Activated CD8-positive, alpha-beta memory T cell treated with anti-CD3 and anti-CD28 coated beads, Interleukin-2, amount 10 ng/mL, durations not matched to agents 7 days and 5 days (primary cell): ENCODE measurements at places on chromosomes 1 and 21. TPM values are rescaled to one million over a fixed set of nuclear protein-coding genes. Genes with fewer than 3 reads are reported as not detected.

- DNase-seq = no peak
Observed at GRCh38 chr1:246435421-246436041, 71.5 kb downstream of the SMYD3 start.

GRCh38 chr1:184606786-184607185, 147.9 kb downstream of the EDEM3 start:
- no peak for DNase-seq

- DNase-seq = no peak
Observed at GRCh38 chr1:6118415-6118814, 61.7 kb downstream of the CHD5 start.

- no peak for DNase-seq
Observed at GRCh38 chr1:203867802-203868201, 6.4 kb downstream of the SNRPE start.

CFHR2 gene
- not detected for total RNA-seq

DNA sequence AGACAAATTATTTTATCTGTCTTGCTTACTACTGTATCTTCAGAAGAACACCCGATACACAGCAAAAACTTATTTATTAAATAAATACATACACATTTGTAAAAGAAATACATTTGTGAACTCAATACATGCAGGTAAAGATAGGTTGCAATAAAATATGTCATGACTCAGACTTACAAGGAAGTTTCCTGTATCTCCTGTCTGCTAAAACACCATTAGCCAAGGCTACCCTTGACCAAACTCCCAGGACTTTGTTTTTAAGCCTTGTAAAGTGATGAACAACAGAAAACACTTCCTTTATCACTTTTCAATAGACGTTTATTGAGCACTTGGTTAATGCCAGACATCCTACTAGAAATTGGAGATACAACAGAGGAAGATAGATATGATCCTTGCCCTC, 56.5 kb upstream of the HSD17B7 start:
- no peak for DNase-seq

DNA sequence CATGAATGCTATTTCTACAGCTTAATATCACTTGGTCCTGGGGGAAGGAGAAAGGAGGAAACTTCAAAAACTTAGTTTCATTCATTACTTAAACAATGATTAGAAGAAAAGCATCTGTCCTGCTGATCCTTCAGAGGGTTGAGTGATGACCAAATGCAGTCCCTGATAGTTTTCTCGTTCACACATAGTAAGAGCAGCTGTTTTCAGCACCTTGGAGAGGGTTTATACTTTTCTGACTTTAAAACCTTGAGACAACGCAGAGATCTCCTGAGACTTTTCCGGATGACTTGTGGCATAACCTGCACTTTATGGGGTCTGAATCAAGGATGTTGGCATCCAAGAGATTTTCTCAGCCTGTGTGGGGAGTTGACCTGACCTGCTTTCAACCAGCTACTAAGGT, 94.0 kb upstream of the KCND3 start:
- no peak for DNase-seq

GRCh38 chr21:38205940-38206339, 50.9 kb upstream of the KCNJ15 start:
- no peak for DNase-seq

DNA sequence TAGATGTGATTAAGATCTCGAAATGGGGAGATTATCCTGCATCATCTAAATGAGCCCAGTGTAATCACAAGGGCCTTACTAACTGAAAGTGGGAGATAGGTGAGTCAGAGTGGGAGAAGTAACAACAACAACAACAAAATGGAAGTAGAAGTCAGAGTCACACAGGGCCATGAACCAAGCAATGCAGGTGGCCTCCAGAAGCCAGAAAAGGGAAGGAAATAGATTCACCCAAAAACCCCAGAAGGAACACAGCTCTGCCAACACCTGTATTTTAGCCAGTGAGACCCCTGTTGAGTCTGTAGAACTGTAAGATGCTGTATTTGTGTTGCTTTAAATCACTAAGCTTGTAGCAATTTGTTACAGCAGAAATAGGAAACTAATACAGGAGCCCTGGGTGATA, 4.1 kb downstream of the TAGLN2 start:
- DNase-seq = no peak

DNA sequence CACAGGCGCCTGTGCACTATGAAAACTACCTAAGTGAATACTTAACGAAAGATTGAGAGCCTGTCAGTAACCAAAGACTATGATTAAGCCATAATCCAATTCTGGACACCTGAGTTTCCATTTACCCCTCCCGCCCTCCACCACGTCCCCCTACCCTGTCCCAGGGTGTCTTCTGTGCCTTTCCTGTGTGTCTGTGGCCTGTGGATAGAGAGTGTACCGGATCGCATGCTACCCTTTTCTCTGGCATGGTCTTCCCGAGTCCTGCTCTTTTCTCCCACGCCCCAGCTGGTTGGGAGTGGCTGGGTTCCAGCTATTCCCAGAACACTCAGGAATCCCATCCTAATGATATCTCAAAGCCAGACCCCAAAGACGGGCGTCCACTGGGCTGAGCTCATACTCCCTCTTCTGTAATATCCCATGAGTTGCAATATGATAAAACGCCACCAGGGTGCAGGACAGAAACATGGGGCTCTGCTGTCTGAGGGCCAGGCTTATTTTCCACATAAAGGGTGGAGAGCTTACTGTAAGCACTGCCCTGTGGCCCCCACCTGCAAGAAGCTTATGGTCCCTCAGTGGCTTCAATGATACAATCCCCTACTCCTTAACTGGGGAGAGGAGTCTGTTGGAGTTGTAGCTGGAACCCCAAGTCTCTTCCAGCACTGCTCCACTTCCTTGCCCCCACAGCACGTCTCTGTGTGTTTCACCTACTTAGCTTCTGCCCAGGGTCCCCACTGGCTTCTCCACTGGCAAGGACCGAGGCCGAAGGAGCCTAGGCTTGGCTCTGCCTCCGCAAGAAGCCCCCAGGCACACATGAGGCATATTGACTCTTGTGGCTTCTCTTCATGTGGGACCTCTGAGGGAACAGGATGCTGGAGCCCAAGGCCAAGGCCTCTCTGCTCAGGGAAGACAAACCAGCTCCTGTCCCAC, 17.6 kb upstream of the ALX3 start:
- DNase-seq = peak; percentile 67

DNA sequence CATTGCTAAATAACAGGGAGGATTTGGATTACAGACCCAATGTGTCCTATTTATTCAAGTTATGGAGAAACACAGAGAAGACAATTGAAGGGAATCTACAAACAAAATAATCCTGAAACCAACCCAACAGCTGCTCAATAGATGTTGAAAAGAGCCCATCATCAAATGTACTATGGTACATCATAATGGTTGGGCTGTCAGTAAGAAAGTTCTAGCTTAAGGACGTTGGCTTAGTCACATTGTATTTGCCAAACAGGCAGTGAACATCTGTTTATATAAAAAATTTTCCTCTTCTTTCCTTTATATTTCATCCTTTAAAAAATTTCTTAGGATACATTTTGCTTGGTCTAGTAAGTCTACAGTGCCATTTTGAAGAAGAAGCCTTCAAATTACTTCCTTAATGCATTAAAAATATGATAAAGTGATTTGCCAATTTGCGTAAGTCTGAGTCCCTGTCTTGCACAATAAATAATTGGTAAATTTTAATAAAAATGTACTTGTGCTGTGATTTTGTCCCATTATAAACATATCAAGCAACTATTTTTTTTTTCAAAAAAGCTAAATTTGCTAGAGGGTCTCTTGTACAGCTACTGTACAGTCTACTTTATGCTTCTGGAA, 14.4 kb downstream of the MAP3K7CL start:
- no peak for DNase-seq

DNALI1 gene
- total RNA-seq = 0.30 TPM

GRCh38 chr1:151936653-151937052, 27.3 kb upstream of the THEM4 start:
- no peak for DNase-seq

- DNase-seq = no peak
Observed at GRCh38 chr21:35900539-35900938, 159.8 kb downstream of the SETD4 start.

GRCh38 chr1:111725192-111725591, 14.0 kb downstream of the INKA2 start:
- peak; percentile 30 for DNase-seq

- no peak for DNase-seq
Observed at GRCh38 chr1:103058391-103058790, 49.9 kb downstream of the COL11A1 start.

GRCh38 chr21:33478935-33479678, 667 bp downstream of the TMEM50B start:
- peak; percentile 64 for DNase-seq

GRCh38 chr1:160236806-160237205, 25.5 kb downstream of the DCAF8 start:
- DNase-seq = no peak

NEK2 gene
- 42.5 TPM for total RNA-seq

- no peak for DNase-seq
Observed at GRCh38 chr1:54716299-54717047, 812 bp downstream of the TTC4 start.

GRCh38 chr21:38804789-38805327, 871 bp upstream of the ETS2 start:
- peak; percentile 53 for DNase-seq

LCE1B gene
- total RNA-seq = not detected

- DNase-seq = no peak
Observed at GRCh38 chr1:115046751-115047150, 17.1 kb downstream of the TSHB start.

GRCh38 chr1:150622303-150622975, 7.0 kb downstream of the ENSA start:
- DNase-seq = no peak

DNA sequence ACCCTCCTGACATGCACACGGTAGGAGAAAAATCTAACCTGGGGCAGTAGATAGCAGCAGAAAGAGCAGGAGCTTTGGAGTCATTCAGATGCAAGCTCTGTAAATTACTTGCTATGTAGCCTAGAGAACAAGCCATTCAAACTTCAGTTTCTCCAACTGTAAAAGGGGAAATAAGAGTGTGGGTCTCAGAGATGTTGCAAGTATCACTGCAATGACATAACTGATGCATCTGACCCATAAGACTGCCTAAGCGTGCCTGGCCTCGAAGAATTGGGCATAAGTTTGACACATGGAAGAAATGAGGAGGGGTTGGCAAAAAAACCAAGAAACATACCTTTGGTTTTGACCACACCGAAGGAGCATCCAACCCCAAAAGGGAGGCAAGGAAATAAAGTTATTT, 5.2 kb downstream of the AK2 start:
- no peak for DNase-seq

- DNase-seq = no peak
Observed at GRCh38 chr1:54984131-54984842, 3.9 kb downstream of the TMEM61 start.

GRCh38 chr1:33428661-33429060, 2.2 kb downstream of the PHC2 start:
- DNase-seq = no peak

DNA sequence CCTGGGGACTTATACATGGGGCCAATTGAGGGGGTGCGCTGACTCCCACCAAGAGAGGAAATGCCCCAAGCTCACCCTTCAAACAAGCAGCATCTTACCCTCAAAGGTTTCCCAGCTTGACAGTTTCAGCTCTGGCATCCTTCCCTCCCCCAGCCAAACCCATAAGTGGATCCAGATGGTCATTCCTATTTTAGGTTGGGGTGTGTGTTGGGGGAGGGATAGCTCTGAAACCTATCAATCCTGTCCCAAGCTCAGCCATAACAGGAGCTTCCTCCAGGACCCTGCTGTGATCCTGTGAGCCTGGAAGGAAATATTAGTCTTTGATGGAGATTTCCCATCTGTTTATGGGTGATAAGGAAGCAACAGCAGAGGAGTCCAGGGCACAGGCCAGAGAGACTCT, 3.4 kb upstream of the TMEM222 start:
- no peak for DNase-seq

- no peak for DNase-seq
Observed at GRCh38 chr1:230807561-230808280, 60.5 kb downstream of the CAPN9 start.

GRCh38 chr1:87673309-87673708, 344.6 kb downstream of the LMO4 start:
- DNase-seq = no peak

DCST1 gene
- not detected for total RNA-seq

FNDC10 gene
- 3.1 TPM for total RNA-seq

SPRR1B gene
- not detected for total RNA-seq

- DNase-seq = no peak
Observed at GRCh38 chr21:43772425-43772821, 3.7 kb downstream of the CSTB start.

DNA sequence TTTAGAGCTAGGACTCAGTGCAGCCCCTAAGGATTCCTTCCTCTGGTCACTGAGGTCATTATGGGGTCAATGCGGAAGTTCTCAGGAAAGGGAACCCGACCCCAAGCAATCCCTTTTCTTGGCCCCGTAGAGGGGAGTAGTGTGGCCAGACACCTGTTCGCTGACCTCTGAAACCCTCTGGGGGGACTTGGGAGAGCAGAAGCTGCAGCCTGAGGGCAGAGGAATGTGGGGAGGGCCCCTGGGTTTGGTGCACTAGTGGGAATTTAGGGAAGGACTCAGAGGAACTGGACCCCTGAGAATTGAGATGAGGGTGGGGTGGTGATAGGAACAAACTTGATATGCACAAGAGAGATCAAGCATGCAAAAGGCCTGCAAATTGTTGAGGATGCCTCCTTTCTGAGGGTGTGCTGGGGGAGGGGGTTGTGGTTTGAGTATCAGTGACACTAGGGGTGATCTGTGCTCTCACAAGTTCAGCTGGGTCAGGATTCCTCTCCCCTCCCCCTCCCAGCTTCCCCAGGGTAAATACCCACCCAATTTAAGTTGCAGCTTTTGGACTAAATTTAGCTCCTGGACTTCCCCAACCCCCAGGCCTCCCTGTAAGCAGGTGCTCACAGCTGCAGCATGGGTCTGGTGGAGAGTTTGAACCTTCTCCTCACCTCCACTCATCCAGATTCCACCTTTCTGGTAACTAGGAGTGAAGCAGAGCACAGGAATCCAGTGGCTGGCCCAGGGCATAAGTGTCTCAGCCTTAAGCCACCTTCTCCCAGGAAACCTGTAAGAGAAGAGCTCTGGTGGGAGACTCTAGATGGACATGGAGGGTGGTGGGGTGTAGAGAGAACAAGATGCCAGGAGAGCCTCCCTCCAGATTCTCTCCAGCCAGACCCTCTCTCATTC, 13.5 kb downstream of the ADAMTSL4 start:
- DNase-seq = peak; percentile 89

DNA sequence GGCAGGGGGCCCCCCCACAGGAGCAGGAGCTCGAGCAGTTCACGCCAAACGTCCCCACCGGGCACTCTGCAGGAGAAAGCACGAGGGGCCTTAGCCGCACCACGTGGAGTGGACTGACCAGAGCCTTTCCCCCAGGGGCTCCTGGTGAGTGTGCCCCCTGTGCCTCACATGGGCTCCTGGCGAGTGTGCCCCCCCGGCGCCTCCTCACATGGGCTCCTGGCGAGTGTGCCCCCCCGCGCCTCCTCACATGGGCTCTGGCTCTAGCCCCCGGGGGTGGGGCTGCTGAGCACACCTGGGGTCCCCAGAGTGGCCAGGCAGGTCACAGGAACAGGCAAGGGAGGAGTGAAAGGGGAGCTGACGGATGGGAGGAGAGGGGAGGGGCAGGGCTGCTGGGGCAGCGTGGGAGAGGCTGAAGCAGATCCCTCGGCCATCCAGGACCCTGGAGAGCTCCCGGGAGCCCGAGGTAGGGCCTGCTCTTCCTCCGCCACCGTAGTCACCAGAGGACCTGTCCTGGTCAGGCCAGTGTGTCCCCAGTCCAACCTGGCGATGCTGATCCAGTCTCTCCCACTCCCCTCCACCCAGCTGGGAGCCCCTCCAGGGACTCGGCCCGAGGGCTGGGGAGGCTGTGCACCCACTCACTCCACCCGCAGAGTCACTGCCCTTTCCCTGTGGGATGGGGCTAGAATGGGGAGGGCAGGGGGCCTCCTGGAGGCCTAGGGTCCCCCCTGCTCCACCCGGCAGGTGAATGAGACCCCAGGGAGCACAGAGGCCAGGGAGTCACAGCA, 47.6 kb downstream of the ARHGEF16 start:
- no peak for DNase-seq
